ENCODE measurements at places on chromosomes 5 and 9.

DNA sequence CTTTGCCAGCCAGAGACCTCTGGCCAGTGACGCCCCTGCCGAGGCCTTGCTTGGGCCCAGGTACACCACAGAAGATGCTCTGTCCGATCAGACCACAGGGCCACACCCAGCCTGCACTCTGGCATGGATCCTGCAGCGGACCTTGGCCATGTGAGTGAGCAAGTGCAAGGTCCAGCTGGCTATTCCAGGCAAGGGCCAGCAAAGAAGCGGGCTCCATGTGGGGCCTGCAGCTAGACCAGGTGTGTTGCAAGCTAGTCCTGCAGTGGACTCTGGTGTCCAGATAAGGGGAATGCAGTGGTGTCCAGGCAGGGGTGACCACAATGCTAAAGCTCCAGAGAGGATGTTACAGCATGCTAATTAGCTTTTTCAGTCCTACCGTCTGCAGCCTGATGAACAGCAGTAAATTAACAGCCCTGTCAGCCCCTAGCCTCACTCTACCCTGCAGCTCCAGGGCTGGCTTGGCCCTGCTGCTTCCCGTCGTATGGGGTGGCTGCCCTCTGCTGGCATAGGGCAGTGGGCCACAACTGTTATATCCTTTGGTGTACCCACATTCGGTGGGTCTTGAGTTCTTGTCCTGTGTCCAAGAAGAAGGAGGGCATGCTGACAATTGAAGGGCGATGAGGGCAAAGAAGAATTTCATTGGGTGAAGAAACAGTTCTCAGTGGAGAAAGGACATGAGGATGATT lies 284.5 kb upstream of the POU5F2 start:
- DNase-seq, result no peak

GRCh38 chr5:40485021-40485998 lies 194.4 kb upstream of the PTGER4 start:
- DNase-seq, result no peak

- DNase-seq, result no peak
These were observed 46.1 kb downstream of the MVB12B start for GRCh38 chr9:126372716-126373115.

DNA sequence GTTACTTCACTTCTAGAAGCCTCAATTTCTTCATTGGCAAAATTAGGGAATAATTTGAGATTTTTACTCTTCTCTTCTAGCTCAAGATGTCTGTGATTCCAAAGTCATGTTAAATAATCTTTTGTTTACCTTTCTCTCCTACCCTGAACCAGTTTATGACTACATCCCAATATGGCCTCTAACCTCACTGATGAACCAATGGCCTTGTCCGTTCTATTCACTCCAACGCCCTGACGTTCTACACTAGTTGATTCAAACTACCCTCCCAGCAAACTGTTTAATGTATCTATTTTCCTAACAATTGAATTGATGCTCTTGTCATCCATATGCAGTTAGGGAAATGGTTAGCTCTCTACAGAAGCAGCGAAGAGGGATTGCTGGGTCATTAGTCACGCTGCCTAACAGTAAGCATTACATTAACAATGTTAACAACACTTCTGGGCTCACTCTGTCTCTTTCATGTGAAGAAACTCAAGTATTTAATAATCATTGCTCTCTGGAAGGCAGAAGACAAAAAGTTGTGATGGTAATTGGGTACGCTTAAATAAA lies 38.0 kb downstream of the RAPGEF1 start:
- DNase-seq, result no peak

- no peak for DNase-seq
These were observed 196.6 kb downstream of the MSX2 start for GRCh38 chr5:174920906-174921550.

DNA sequence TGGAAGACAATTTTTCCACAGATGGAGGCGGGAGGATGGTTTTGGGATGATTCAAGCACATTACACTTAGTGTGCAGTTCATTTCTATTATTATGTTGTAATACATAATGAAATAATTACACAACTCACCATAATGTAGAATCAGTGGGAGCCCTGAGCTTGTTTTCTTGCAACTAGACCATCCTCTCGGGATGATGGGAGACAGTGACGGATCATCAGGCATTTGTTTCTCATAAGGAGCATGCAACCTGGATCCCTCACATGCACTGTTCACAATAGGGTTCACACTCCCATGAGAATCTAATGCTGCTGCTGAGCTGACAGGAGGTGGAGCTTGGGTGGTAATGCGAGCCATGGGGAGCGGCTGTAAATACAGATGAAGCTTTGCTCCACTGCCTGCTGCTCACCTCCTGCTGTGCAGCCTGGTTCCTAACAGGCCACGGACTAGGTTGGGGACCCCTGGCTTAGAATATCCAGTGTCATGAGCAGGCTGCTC lies 1.6 kb downstream of the STKLD1 start:
- DNase-seq, result no peak

DNA sequence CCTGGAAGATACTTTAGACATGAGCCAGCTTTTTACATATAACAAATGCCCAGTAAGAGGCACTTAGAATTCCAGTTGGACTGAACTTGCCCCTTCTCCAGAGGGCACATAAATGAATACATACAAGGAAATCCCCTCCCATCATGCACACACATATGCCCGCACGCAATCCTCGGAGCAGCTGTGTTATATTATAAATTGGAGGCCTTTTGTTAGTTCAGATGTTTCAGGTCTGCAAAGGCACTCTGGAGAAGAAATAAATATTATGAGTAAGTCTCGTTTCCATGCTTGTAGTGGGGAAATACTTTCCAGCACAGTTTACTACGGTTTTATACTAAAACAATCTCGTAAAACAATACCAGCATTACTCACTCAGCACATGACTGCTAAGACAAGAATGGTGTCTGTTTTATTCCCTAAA lies 17.6 kb upstream of the MUSK start:
- no peak for DNase-seq

Data from NCI-H1436 treated with DMSO at 0.1 percent for 48 hours (cell line).